ENCODE measurements at places on chromosomes 6 and 20.
A peak's percentile ranks its signal among the peaks of the same experiment; 100 is the strongest.

DNA sequence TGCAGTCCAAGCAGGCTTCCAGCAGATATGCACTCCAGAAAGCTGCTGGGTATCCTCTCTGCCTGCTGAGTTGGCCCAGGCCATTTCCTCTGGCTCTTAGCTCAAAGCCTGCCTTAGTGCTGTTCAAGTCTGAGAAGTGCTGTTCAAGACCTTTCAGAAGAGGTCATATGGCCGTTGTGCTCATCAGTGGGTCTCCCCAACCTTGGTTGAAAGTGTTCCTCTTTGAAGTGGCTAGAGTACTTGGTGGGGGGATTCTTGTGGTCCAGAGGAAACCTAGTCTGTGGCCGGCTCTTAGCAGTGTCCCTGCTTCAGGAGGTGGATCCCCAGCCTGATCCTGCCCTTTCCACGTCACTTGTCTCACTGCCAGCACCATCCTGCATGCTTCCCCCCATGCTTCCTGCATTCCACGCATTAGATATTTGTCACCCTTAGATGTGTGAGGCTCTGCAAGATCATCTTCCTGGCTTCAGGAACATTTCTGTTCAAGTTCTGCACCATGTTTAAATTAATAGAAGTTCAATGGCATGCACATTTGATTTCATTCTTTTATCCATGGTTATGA lies 105.0 kb downstream of the FIG4 start:
- DNase-seq: no peak

DNA sequence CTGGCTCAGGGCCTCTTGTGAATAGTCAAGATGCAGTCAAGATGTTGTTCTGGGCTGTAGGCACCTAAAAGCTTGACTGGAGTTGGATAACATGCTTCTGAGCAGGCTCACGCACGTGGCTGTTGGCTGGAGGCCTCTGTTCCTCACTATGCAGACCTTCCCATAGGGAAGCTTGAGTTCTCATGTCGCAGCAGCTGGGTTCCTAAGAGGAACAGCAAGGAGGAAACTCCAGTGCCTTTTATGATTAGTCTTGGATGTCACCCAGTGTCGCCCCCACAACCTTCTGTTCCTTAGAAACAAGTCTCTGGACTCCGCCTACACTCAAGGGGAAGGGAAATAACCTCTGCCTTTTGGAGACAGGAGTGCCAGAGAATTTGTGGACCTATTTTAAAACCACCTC lies 210.7 kb downstream of the BCAS1 start:
- DNase-seq: no peak

- DNase-seq: no peak
Measured at GRCh38 chr20:43750774-43751166, 24.0 kb upstream of the GTSF1L start.

- no peak for DNase-seq
Measured at GRCh38 chr6:14055541-14055940, 62.0 kb upstream of the CD83 start.

DNA sequence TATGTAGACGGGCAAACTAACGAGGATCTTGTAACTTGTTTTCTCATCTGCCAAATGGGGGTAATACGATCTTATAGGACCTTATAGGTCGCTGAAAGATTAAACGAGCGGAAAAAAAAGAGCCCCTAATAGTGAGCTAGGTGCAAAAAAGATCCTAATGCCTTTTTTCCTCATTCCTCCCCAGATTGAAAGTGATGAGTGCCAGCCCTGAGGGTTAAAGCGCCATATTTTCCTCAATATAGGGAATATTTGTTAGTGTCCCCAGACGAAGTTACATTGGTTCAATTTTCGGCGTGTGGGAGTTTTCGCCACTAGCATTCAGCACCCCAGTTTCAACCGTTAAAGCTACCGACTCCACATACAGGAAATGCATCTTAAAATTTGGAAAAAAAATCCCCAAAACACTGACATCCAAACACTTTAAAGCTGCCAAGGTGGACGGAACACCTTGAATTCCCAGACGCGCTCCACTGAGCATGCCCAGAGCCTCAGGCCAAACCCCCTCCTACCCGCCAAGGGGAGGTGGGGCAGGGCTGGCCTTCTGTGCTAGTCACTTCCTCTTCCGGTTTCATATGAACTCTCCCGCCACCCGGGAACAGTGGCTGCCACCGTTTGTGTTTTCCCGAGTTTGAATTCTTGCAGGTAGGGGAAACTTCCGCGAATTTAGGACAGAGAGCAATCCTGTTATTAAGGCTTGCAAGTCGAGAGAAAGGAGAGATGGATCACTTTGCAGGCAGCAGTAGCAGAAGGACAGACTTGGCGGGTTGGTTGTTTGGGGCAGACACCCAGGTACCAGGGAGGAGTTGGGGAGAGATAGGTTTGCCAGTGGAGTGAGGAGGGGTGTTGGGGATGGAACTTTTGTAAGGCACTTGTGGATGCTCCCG lies at the start of gene PRIM2:
PRIM2 (plus strand) TSS at position 571 of the 884 bp plus-strand sequence. CDS start 816 bp downstream, outside the sequence.
- peak; percentile 55 for DNase-seq

- no peak for DNase-seq
Measured at GRCh38 chr6:70061546-70061945, 195.2 kb downstream of the COL19A1 start.

DNA sequence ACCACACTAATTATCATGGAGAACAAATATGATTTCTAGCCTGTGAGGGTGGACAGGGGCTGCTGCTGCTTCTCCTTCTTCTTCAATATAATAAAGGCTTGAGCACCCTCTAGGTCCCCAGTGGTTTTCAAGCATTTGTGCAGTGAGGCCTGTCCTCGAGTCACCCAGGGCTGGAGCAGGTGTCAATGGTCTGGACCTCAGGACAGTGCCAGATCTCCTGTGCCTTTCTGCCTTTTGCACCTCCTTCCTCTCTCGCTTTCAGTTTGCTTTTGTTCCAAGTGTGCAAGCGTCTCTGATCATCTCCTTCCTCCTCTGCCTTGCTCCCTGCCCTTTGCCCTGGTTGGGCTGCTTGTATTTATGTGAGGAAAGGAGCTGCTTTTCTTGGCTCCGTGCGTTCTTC lies 152.2 kb upstream of the SYNDIG1 start:
- no peak for DNase-seq

DNA sequence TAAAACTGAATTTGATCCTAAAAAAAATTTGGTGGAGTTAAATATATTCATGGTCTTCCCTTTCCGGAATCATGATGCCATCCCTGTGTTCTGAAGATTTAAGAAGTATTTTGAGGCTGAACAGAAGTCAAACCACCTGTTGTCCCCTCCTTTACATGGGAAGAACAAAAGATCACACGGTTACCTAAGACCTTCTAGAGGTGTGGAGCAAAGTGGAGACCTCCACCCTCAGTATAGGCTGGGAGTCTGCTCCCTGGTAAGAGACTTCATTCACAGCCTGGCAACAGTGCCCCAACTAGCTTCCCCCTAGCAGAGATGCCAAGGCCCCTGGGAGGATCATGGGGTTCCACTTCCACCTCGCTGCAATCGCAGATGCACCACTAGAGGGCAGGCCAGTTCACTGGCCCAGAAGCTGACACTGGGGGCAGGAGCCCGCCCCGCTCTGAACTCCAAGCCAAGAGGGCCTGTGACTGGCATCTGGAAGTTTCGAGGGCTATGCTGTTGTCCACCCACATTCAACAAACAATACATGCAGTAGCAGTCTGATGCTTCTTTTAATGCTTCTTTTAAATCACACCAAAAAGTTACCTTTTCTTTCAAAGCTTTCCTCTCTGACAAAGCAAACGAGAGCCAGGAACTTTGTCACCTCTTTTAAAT lies 19.5 kb upstream of the UBE2J1 start:
- DNase-seq: peak; percentile 16

DNA sequence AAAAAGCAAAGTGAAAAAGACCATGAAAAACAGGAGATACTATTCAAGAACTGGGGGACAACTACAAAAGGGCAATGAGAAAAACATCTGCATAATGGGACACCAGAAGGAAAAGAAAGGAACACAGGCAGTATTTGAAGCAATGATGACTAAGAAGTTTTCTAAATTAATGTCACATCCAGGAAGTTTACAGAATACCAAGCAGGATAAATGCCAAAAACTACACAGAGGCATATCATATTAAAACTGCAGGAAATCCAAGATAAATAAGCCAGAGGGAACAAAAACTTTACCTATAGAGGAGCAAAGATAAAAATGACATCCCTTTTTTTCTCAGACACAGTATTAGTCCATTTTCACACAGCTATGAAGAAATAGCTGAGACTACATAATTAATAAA lies 193.0 kb downstream of the ERMARD start:
- DNase-seq: no peak

- no peak for DNase-seq
Measured at GRCh38 chr6:144931172-144932035, 646.3 kb downstream of the UTRN start.

- no peak for DNase-seq
Measured at GRCh38 chr6:44662461-44663121, 275.1 kb downstream of the CDC5L start.

GRCh38 chr6:70222439-70222749 lies 80.5 kb downstream of the COL9A1 start:
- DNase-seq: no peak

DNA sequence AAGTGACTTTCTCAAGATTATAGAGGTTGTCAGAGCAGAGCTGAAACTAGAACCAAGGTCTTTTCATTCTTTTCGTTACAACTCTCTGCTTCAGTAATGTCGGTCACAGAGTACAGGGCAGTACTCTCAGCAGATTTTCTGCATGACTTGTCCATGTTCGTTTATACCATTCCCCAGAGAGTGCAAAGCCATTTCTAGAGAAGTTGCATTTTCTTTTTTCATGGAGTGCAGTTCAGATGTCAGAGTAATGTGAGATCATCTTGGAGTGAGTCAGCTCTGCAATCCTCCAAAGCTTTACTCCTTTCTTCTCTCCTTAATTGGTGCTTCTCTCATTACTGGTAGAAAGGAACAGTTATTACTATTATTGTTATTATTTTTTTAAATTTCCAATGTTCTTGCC lies 115.6 kb upstream of the B3GAT2 start:
- DNase-seq: no peak

DNA sequence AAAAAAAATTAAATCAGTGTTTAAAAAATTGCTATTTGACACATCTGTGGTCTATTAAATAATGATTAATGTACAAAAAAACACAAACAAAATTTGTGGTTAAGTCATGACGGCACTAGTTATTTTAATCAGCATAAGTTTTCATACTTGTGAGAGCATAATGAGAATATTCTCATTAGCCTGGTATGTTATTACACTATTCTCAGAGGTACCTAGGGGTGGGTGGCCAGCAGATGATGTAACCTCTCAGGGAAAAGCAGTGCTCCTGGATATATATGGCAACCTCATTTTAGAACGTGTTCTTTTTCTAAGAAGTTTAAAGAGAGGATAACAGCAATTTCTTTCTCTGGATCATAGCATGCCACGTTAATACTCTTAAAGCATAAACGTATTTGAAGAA lies 109.2 kb downstream of the GJA1 start:
- DNase-seq: no peak

DNA sequence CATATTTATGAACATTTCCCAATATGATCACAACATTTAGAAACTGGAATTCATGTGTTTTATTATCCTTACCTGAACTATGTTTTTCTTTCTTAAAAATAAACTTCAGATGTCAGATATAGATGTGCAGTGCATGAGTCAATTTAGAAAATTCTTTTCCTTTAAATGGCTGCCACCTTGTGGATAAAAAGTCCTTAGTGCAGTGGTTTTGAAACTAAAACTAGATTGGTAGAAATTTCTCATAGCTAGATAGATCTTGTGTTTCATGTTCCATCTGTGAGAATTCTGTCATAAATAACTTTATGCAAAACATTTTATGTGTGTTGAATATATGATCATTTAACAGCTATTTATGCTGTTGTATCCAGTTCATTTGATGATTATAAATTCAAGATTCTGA lies 134.9 kb downstream of the KLHL32 start:
- DNase-seq: no peak

DNA sequence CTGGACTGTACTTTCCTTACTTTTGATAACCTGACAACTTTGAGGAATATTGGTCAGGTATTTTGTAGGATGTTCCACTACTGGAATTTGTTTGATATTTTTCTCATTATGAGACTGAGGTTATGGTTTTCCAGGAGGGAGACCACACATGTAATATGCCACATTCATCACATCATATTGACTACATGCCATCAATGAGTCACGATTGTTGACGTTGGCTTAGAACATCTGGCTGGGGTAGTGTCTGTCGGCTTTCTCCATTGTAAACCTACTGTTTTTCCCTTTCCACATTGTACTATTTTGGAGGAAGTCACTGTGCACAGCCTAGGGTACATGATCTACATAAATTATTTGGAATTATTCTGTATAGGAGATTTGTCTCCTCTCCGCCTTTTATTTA lies 1.4 kb upstream of the STX11 start:
- no peak for DNase-seq

GRCh38 chr6:160398674-160399271 lies 50.6 kb downstream of the SLC22A3 start:
- no peak for DNase-seq

DNA sequence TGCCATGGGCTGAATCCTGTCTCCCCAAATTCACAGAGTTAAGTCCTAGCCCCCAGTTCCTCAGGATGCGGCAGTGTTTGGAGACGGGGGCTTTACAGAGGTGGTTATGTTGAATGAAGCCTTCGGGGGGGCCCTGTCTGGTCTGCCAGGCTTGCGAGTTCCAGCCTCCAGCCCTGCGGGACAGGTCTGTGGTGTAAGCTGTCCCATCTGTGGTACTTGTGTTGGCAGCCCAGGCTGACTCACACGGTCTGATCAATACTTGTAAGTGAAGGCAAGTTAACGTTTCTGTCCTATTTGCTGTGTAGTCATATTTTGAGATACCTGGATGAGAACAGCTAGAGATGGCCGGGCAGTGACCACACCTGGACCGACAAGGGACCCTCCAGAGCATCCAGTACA lies 51.8 kb upstream of the GPR31 start:
- DNase-seq: no peak

- DNase-seq: no peak
Measured at GRCh38 chr20:47490795-47491194, 10.9 kb upstream of the NCOA3 start.

GRCh38 chr6:134863763-134864510 lies 86.0 kb downstream of the ALDH8A1 start:
- no peak for DNase-seq

- no peak for DNase-seq
Measured at GRCh38 chr20:6576726-6577125, 190.8 kb upstream of the BMP2 start.

GRCh38 chr6:16828058-16828457 lies 66.8 kb upstream of the ATXN1 start:
- DNase-seq: no peak

DNA sequence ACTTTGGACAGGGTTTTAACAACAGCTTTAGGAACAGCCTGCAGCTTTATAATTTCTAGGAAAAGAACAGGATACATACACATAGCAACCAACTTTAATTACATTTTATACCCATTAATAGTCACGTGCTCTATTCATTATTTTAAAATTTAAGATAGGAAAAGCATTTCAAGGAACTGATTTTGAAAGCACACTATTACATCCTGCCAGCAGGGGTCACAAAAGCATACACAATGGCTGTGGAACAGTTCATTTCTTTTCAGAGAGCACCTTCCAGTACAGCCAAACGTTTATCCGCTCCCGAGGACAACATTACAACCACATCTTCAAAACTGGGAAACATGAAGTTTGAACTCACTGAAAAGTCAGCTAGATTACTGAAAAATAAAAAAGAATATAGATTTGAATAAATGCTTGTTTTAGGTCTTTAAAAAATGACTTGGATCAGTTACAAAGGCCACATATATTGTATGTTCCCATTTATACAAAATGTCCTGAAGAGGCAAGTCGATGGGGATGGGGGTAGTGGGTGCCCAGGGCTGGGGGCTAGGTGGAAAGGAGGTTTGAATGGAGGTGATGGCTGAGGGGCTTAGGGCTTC lies 104.6 kb upstream of the EXOC2 start:
- no peak for DNase-seq

- DNase-seq: peak; percentile 75
Measured at GRCh38 chr6:21914121-21914973, 320.8 kb downstream of the SOX4 start.

Data from thoracic aorta (tissue), 2 donors.